ENCODE measurements at places on chromosomes 5 and 9. TPM values are rescaled to one million over a fixed set of nuclear protein-coding genes. Genes with fewer than 3 reads are reported as not detected.

SPTAN1 gene
- polyA plus RNA-seq = 288 TPM

C5orf34 gene
- 11.9 TPM for polyA plus RNA-seq

MRNIP gene
- polyA plus RNA-seq = 43.3 TPM

- no peak for DNase-seq
These were observed 240.1 kb downstream of the GABRB2 start for GRCh38 chr5:161306351-161306995.

DNA sequence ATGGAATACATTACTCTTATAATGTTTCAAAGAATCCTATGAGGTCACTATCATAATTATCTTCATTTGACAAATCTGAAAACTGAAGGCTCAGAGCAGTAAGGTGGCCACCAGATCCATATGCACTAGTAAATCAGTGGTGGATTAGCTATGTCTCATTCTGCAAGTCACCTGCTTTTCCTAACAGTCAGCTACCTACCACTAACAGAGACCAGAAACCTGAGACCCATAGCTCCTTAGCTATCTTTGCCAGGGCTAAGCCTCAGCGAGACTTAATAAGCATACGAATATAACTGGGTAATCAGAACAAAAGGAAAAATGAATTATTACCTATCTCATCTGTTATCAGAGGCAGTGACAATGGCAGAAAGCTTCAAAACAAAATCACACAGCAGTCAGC is 118.7 kb downstream of the AUH start:
- no peak for DNase-seq

All from right lung (tissue), 10 donors.